SK-N-DZ (cell line): ENCODE measurements at places on chromosomes 6 and 20.

- DNase-seq, result no peak
These were observed 4.7 kb upstream of the MCM9 start for GRCh38 chr6:118939683-118940082.

DNA sequence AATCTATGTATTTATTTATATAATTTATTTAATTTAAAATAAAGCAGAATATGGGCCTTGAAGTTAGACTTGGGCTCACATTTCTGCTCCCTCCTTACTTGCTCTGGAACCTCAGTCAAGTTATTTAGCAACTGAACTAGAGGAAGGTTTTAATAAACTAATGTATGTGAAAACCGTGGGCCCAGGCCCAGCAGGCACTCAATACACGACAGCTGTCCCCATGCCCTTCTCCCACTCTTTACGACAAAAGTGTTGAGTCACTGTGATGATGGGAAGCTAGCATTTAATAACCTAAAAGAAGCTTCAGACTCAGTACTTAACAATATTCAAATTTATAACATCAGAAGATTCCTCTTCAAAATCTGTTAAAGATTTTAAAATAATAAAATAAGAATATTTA lies 46.7 kb downstream of the SERAC1 start:
- DNase-seq, result no peak

DNA sequence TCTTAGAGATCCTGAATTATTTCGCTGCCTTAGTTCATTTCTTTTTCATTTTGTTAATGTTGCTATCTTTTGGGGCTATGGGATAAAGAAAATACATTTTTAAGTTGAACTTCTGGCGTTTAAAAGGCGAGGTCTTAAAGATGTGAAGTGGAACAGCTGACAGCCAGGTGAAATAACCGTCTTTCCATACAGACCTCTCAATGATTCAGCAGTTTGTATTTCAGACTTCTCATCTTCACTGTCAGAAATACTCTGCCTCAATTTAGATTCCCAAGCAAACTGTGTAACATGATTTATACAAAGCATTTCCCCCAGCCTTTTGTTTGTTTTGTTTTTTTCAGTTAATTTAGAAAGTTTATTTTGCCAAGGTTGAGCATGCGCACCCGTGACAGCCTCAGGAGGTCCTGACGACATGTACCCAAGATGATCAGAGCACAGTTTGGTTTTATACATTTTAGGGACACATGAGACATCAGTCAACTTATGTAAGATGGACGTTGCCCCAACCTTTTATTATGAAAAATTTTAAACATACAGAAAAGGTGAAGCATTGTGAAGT lies 40.0 kb downstream of the SLC9A8 start:
- no peak for DNase-seq

- DNase-seq, result no peak
These were observed 69.2 kb downstream of the PLEKHG1 start for GRCh38 chr6:150668900-150669302.

GRCh38 chr6:129686941-129687627 lies 22.9 kb downstream of the ARHGAP18 start:
- DNase-seq, result no peak

GRCh38 chr6:161011492-161012480 lies 20.2 kb downstream of the MAP3K4 start:
- DNase-seq, result no peak

DNA sequence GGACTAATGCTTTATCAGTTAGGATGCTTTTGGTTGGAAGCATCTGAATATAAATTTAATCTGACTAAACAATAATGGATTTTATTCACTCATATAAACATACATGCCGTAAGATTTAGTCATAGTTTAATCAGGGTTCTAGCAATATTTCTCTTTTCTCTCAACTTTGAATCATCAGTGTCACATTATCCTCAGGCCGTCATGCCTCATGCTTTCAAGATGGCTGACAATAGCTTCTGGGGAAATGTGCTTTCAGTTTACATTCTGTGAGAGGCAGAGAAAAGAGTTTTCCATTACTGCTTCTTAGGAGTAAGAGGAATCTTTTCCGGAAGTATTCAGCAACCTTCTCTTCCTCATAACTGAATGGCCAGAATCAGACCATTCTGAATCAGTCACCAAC lies 162.2 kb downstream of the GJA1 start:
- DNase-seq, result no peak

DNA sequence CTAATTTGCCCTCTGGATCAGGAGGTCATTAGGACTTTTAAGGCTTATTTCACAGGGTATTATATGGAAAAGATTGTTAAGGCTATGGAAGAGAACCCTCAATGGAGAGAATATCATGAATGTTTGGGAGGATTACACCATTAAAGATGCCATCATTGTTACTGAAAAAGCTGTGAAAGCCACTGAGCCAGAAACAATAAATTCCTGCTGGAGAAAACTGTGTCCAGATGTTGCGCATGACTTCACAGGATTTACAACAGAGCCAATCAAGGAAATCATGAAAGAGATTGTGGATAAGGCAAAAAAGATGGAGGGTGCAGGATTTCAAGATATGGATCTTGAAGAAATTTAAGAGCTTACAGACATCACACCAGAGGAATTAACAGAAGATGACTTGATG lies 798.3 kb upstream of the SLC35B3 start:
- DNase-seq, result no peak

DNA sequence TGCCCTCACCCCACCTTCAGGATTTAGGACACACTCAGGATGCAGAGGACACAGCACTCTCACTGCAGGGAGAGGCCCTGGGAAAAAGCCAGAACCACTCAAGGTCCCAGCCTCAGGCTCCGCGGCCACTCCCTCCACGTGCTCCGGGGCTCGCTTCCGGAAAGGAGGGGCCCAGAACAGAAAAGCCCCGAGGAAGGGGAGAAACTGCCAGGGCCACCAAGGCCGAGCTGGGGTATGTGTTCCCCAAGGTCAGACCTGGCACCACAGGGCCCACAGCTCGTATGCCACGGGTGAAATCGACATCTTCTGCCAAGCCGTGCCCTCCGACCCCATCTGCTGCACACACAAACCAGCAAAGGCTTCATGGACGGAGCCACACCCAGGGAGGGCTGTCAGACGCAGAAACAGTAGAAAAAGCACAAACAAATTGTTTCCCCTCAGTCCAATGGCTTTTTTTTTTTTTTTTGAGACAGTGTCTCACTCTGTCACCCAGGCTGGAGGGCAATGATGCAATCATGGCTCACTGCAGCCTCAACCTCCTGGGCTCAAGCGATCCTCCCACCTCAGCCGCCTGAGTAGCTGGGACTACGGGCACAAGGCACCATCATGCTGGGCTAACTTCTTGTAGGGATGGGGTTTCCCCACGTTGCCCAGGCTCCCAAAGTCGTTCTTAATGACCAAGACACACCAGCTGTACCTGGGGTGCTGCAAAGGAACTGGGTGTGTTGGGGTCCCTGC lies 33.4 kb downstream of the SLC2A4RG start:
- no peak for DNase-seq

DNA sequence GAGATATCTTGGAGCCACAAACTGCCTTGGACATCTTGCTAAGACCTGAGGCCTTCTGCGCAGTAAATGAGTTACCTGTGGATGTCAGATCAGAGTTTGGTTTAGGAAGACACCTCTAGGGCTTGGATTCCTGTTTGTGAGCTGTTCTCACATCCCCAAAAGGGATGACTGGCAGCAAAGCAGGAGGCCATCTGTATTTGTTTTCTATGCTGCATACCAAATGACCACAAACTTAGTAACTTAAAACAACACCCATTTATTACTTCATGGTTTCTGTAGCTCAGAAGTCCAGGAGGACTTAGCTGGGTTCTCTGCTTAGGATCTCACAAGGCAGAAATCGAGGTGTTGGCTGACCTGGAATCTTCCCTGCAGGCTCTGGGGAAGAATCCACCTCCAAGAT lies 116.7 kb downstream of the UNC5CL start:
- DNase-seq, result no peak

DNA sequence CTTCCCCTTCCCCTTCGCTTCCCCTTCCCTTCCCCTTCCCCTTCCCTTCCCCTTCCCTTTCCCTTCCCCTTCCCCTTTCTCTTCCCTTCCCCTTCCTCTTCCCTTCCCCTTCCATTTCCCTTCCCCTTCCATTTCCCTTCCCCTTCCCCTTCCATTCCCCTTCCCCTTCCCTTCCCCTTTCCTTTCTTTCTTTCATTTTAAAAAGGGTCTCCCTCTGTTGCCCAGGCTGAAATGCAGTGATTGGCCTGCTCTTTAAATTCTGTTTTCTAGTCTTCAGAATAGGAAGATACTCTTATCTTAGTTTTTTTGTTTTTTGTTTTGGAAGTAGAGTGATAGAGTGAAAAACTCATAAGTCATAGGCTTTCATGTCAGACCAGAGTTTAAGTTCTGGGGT lies 85.2 kb downstream of the ANKS1A start:
- no peak for DNase-seq

DNA sequence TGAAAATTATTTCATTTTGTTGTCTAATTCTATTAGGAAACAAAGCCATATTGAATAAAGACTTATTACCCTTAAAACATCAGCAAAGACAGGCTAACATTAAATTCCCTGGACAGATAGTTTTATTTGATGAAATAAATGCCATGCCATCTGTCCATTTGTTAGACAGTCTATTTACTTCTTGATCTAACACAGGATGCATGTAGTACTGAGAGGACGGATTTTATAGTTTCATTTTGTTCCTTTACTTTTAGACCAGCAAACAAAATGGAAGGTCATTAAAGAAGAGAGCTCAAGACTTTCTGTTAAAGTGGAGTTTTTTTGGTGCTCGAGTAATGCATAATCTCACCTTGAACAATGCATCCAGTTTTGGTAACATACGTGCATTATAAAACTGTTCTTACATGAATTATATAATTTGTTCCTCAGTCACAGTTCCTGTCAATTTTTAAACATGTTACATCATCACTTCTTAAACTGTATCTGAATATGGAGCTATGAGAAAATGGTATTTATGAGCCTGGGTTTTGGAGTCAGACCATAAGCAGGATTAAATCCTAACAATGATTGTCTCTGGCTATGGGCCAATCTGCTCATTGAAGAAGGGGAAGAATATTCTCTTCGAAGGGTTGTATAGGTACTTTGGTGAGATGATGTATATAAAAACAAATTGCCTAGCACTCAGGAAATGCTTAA lies 46.0 kb downstream of the RFX6 start:
- DNase-seq, result no peak

DNA sequence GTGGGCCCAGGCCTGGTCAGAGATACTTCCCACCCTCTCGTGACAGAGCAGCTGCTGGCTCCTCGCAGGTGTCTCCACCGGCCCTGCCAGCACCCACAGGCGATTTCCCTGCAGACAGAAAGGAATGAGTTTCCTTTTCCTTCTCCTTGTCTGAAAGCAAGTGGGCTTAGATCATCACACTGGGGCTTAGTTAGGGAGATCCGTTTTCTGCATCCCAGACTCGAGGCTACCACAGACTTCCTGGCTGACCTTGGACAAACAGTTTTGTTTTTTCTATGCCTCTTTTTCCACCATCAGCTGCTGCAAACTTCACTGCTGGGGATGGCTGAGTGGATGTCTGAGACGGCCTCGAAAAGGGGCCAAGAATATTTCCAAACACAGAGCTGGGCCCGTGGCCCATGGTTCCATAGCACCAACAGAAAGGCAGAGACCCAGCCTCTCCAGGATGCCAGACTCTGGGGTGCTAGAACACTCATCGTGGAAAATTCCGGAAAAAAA lies 86.5 kb downstream of the BANF2 start:
- no peak for DNase-seq

- DNase-seq, result no peak
These were observed 69.7 kb upstream of the TOX2 start for GRCh38 chr20:43844778-43845614.

GRCh38 chr6:143222801-143223231 lies 162.1 kb downstream of the AIG1 start:
- no peak for DNase-seq

GRCh38 chr6:122429323-122429722 lies 29.9 kb downstream of the HSF2 start:
- DNase-seq, result no peak

DNA sequence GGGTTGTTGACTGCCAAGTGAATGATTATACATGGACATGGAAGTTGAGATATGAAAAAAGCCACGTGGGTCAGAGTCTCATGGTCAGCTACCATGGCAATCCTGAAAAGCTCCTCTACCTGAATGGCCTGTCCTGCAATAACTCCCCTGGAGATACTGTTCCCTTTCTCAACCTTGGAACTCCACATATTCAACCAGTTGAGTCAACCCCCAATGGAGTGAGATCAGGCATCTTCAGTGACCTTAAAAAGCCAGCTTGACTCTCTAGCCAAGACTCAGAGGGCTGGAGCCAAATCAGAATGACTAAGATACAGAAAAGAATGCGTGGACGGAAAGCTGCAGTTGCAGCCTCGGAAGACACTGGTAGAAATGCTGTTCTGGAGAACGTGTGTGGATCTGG lies 341.3 kb downstream of the FOXA2 start:
- DNase-seq, result no peak

DNA sequence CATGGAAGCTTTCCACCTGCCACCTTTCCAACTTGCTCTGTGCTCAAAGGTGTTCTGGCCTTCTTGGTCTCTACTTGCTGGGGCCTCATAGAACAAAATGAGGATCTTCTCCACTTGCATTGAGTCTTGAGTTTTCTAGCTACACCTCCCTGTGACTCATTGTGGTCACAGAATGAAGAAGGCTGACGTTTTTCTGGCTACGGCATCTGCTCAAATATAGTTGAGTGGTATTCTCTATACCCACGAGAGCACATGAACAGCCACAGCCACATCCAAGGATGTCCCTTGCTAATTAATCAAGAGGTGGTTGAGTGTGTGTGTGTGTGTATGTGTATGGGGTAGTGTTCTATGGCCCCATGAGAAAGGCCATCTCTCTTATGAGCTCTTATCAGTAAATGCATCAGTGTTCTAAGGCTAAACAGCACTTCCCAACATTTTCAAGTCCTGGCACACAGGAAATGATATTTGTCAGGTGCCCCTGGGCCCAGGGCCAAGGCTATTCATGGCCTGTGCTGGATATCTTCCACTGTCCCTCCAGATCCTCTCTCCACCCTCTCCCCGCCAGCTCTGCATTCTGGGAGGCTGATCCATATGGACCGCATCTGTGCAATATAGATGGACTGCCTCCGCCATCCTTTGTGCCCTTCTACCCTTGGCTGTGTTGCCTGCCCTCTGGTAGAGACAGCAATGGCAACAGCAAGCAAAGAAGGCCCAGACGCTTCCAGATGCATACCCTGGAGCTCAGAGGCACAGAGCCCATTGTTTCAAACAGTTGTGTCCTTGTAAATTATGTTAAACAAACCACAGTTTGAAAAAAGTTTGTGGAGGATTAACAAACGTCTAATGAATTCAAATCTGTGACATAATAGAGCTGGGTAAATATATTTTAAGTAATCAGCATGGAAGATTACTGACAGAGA lies 150.2 kb downstream of the LRFN2 start:
- DNase-seq, result no peak

- DNase-seq, result no peak
These were observed 67.9 kb downstream of the SGK1 start for GRCh38 chr6:134249759-134250602.

DNA sequence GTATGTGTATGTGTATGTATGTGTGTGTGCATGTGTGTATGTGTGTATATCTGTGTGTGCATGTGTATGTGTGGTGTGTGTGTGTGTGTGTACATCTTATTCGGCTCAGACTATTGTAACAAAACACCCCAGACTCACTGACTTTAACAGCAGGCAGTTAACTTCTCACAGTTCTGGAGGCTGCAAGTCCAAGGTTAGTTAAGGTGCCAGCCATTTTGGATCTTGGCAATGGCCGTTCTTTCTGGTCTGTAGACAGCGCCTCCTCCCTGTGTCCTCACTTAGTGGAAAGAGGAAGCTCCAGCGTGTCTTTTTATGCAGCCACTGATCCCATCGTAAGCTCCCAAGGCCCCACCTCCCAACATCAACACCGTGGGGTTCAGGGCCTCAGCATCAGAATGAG lies 128.3 kb upstream of the THBS2 start:
- DNase-seq, result no peak
